ENCODE measurements at places on chromosomes 13 and 19.

GRCh38 chr13:86052141-86052540 is 252.9 kb upstream of the SLITRK6 start:
- DNase-seq: no peak

- DNase-seq: no peak
These were observed 74.9 kb upstream of the KL start for GRCh38 chr13:32941368-32941767.

GRCh38 chr19:1663852-1664251 is 11.4 kb upstream of the TCF3 start:
- no peak for DNase-seq

DNA sequence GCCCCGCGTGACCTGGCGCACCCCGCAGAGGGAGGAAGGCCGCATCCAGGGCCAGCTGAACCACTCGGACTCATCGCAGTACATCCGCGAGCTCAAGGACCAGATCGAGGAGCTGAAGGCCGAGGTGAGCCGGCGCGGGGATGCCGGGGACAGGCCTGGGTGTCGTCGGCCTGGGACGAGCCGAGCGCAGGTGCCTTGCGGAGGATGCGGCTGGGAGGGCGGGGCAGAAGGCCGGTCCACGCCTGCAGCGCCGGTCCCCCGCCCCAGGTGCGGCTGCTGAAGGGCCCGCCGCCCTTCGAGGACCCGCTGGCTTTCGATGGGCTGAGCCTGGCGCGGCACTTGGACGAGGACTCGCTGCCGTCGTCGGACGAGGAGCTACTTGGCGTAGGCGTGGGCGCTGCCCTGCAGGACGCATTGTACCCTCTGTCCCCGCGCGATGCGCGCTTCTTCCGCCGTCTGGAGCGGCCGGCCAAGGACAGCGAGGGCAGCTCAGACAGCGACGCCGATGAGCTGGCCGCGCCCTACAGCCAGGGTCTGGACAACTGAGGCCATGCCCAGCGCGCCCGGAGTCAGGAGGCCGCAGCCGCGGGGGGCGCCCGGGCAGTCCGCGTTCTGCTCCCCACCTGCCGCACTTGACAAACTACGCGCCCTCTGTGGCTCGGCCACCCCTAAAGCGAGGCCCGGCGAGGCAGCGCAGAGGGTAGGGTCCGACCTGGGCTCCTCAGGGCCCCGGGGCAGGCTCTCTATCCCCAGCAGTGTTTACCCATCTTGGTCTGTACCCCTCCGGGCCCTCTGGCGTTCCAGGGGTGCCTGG is 10.8 kb downstream of the PRR36 start:
- no peak for DNase-seq

GRCh38 chr13:40613192-40613818 is 53.1 kb downstream of the FOXO1 start:
- no peak for DNase-seq

- no peak for DNase-seq
These were observed 1.5 kb downstream of the ERF start for GRCh38 chr19:42253245-42254088.

- no peak for DNase-seq
These were observed 195.0 kb downstream of the GPC5 start for GRCh38 chr13:91593456-91593855.

DNA sequence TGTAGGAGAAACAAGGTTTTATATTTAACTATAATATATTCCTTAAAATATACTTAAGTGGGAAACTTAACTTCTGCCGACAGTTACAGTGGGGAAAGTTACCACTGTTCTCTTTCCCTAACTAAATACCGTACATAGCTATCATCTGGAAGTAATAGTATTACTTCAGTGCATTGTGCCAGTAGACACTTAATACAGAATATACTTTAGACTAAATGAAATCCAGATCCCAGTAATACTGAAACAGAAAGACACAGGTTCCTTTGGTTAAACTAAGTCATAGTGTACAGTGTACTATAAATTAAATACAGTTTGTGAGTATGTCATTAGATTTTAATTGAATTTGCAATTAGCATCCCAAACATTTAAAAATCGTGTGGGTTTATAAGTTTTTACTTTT is 107.5 kb downstream of the PCCA start:
- DNase-seq: no peak

- DNase-seq: no peak
These were observed 11.4 kb downstream of the EPHX3 start for GRCh38 chr19:15220833-15221232.

DNA sequence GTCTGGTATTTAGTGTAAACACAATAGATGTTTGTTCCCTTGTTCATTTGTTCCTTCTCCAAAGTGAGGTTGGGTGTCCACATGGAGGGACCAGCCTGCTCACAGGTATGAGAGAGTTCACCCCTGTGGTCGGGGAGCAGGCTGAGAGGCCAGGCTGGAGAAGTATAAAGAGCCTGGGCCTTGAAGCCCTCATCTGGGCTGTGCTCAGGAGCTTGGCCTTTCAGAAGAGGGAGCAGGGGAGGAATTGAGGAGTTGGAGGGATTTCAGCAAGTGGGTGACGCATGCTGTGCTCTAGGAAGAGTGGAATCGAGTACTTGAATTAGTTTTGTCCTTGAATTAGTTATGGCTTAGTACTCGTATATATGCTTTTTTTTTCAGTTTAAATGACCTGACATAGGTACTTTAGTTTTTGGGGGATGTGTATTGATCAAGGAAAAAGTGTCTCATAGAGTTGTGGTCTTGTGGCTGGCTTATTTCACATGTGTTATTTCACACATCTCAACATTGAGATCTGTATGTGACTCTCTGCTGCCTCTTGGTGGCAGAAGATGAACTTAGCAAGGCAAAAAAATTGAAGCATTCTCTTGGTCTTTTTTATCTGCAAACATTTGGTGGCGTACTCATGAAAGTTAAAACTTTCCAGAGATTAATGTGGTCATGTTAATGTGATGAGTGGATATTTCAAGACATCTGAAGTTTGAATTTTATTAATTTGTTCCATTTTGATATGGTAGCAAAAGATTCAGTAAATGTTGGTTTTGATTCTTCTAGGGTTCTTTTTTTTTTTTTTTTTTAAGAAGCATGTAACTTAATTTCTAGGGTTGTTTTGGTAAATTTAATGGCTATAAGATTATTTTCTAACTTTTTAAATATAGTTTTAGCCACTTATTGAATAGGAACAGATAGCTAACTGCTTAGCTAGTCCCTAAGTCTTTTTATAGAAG is 54.3 kb downstream of the SLAIN1 start:
- DNase-seq: no peak

DNA sequence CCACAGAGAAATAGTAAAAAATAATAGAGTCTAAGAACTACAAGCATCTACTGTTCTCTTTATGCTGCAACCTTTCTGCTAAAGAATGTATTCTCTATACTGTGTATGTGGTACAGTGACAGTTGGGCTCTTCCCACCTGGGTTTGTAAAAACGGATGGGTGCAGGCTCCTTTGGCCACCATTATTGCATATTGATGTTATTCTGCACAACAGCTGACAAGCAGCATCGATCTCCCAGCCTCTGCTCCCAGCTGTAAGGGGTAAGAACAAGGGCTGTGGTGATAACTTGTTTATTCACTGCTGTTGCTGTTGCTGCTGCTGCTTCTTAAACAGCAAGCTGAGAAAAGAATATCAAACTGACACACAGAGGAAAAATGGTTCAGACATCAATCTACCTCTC is 56.1 kb downstream of the KCNRG start:
- no peak for DNase-seq

DNA sequence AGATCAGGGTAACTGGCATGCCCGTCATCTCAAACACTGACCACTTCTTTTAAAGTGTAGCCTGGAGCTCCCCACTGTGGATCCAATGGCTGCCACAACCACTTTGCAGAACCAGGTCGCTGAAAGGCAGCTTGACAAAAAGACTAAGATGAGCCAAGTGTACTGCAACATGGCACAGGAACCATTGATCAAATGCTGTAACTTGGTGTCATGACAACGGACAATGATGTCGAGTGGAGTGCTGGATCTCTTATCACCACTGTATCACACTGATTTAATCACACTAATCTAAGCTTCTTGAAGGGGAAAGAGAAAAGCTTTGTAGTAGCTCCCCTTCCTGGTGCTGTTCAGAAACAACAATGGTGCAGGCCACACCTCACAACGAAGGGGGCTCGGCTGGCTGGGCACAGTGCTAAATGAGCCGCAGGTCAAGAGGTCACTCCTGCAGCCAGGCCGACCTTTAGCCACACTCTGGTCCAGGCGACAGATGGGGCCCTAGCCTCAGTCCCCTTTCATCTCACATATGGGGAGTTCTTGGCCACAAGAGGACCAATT is 2.2 kb upstream of the TNFRSF19 start:
- DNase-seq: no peak

DNA sequence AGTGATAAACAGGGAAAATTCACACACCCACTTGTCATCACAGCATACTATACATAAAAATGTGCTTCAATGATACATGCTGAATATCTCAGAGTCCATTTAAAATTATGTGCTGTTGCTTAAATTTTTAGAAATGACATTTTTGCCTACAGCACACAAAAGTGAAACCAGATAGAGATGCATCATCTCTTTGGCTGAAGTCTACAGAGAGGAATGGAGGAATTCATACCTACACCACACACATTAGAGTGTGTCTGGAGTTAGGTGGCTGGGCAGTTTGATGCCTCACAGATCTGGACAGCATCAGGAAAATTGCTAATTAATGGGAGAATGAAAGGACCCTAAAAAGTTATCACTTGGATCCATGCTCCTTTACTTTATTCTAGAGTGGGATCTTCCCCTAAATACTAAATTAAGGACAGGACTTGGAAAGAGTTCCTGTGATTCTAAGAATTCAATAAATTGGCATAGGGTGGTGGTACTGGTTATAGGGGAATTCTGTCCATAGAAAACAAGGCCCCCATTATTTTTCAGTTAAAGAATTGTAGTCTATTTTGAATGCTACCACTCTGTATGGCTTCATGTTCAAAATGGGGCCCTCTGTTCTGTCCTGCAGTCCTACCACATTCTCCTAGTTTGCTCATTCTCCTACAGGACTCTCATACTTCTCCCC is 41.3 kb downstream of the RCBTB2 start:
- no peak for DNase-seq

DNA sequence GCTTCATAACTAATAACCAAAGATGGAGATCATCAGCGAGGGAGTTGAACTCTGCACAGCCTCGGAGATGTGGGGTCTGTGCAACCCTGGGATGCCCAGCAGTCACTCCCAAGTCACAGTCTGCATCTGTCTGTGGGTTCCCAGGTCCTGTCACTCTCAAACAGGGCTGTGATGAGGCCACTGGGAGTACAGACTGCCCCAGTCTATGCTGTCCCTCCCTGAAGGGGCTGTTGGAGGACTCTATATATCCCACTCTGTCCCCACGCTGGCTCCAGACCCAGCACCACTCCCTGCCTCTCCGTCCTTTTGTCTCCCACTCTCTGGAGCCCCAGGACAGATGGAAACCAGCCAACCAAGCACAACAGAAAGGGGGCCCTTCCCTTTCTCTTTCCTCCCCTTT is 26.2 kb upstream of the C13orf42 start:
- DNase-seq: no peak

DNA sequence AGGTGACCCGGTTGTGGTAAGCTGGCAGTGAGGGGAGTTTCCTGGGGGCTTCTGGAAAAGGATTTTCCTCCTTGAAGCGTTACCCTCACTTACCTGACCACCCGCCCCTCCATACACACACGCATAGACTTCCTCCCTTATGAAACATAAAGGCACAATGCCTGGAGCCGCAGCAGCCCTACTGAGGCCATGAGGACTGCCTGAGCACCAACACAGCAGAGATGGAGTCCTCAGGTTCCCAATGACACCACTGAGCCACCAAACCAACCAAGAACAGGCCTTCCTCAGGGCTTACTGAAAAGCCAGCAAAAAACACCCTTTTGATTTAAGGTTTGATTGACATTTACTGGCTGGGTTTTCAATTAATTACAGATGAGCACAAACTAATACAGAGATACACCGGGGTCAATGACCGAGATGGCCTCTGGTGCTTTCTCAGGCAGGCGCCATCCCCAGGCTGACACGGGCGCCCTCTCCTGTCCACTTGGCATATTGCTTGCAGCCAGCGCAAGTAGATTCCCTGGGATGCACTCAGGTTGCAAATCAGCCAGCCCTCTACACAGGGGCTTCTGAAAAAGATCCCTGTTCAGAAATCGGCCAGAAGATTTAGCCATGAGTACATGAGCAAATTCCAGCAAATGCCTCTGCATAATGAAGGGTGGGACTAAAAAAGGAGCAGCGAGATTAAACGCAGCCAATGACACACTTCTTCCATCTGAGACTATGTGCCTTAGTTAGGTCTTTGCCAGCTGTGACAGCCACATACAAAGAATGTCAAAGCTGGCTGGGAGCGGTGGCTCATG is 14.8 kb downstream of the OPA3 start:
- DNase-seq: no peak

DNA sequence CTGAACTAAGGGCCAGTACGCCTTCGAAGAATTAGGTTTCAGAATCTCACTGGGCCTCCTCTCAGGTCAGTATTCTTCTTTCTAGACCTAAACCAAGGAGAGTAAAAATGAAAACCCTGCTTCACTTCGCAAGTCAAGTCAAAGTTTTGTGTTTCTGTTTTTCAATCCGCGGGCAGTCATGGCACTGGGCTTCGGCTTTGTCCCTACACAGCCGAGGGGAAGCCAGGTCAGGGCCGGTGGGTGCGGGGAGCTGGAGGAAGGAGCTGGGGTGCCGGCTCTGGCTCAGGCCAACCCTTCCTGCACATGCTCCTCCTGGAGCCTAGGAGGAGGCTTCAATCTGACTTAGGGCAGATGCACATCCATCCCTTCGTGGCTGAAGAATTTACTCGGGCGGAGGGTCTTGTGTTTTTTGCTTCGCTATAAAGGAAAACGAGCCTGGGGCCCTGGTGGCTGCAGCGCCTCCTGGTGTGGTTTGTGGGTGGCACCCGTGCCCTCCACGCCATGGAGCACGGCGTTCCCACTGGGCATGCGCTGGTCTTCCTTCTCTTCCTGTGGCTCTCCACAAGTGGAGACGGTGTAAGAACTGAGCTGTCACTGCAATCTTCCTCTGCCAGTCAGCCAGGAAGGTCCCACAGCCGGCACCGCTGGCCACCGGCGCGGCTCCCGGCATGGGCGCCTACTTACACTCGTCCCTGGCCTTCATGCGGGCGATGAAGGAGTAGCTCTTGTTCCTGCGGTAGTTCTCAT is 22.5 kb downstream of the C19orf44 start:
- DNase-seq: no peak

DNA sequence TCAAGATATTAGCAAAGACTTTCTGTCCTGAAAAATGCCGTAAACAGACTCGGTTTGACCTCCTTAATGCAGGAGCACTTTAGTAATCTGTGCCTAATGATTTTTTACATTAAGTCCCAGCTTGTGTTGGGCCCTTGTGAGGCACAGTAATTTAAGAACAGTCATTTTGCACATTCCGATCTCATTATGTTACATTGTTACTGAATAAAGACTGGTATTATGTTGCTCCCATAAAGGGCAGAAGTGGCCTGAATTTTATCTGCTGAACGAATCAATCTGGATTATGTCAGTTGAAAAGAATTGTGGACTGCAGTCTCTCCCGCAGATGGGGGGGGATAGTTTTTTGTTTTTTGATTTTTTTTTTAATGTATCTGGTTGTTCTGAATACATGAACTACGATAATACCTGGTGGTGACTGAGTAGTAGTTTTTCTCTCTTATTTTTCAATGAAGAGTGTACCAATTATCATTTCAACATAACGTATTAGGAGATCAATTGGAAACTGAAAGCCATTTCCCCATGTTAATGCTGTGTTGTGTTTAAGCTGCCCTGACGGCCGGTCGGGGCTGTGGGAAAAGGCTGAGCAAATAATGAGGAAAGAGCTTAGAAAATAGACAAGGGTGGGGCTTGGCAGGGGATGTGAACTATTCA is 290.2 kb downstream of the ZNF536 start:
- no peak for DNase-seq

- DNase-seq: no peak
These were observed 75.2 kb upstream of the MRI1 start for GRCh38 chr19:13689085-13689484.

- no peak for DNase-seq
These were observed 3.2 kb upstream of the POLR2E start for GRCh38 chr19:1098177-1099051.

Data from cortex of kidney (tissue), 1 donor.